ENCODE measurements at places on chromosomes 5 and 9.

GRCh38 chr9:95750725-95751519, 124.6 kb upstream of the ERCC6L2 start:
- no peak for DNase-seq

DNA sequence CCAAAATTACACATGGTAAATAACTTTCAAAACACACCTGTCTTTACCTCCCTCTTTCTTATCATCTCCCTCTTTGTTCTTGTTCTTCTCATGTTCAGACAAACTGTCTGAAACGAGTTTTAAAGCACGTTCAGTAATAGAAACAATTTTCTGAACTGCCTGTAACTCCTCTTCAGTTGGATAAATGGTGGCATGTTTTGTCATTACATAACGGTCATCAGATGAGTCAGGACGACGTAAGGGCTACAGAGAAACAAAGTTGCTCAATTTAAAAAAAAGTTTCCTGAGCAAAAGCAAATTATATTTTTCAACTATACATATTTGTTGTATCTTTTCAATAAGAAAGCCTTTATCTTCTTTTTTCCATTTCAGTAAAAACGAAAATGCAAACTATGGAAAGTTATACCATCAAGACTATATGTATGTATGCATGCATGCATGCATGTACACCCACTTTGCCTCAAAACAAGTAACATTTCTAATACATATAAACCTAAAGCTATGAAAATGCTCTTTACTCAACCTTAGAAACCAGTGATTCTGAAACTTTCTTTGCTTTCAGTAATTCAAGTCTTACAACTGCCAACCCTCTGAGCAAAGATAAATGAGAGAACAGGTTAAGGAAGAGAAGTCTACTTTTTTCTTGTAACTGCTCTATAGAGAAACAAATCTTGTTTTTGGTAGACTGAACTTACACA, 56.0 kb downstream of the ZFR start:
- no peak for DNase-seq

GRCh38 chr9:93013856-93014582, 44.5 kb upstream of the SUSD3 start:
- DNase-seq = no peak

- DNase-seq = no peak
Observed at GRCh38 chr9:137434498-137435380, 6.4 kb downstream of the ENTPD8 start.

DNA sequence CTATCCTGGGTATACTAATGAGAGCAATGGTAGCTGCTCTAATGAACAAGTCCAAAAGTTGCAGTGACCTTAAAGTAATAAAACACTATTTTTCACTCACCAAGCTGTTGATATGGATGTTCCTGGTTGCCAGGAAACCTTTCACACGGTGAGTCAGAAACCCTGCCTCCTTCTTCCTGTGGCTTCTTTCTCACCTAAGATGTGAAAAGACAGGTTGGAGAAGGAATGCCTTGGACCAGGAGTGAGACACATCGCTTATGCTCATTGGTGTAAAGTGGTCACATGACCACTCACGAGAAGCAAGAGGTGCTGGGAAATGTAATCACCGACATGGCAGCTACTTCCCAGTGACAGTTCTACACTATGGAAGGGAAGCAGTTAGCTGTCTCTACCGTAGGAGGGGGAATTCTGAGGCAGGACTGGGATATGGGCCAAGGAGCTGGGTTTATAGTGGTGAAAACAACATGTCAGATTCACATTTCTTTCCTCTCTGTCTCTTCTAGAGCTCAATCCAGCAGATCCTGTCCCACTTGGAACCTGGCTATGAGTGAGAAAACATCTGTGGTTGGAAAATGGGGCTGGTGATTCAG, 320.4 kb upstream of the KLF4 start:
- no peak for DNase-seq

- DNase-seq = no peak
Observed at GRCh38 chr9:75455444-75455921, 367.2 kb downstream of the OSTF1 start.

DNA sequence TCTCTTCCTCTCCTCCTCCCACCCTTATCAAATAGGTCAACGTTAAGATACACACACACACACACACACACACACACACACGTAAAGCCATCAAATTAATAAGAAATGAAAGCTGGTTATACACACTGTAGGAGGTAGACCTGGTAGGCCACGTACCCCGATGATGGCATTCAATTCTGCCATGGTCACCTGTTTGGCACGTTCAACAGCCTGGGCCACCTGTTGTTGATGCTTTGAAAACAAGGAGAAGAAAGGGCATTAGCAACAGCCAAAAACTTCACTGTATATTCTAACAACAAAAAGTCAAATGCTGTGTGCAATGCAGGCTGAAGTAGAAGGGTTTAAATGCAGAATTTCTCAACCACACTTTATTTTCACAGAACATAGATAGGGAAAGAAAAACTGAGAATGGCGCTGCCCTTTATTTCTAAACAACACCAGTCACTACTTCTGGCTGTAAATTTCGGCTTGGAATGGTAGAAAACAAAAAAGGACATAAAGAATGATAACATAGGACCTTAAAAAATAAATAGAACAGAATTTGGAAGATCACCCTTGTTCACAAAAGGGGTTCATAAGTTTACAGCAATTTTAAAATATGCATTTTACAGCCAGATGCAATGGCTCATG, 37.2 kb downstream of the TLE1 start:
- DNase-seq = no peak

DNA sequence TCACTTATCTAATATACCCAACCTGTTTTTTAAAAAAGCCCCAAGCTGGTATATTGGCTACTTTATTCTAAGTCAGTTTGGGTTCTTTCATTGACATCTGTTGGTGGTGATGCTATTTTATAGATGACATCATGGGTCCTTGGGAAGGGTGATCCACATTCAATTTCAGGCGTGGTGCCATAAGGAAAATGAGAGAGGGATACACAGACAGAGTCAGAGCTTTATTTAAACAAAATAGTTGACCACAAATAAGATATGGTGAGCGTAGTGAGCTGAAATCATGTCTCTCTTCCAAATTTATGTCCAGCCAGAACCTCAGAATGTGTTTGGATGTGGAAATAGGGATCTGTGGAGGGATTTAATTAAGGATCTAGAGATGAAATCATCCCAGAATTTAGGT, 302.4 kb downstream of the MAT2B start:
- no peak for DNase-seq

GRCh38 chr5:66952153-66952552, 244.4 kb downstream of the CD180 start:
- DNase-seq = no peak

GRCh38 chr9:17225407-17225806, 90.6 kb downstream of the CNTLN start:
- no peak for DNase-seq

DNA sequence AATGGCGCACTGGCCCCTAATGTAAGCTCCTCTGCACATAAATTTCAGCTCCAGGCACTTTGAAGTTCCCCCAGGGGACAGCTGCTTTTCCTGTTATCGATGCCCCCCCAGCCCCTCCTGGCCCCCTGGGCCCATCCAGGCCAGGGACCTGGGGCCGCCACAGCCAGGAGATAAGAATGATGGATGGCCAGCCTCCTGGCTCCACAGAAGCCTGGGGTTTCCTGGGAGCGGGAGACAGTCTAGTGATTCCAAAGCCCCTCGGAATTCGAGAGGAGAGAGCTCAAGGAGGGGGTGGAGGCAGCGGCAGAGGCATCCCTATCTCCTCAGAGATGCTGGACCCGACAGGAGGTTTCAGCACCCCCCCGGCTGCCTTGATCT, 98.4 kb upstream of the HAND1 start:
- DNase-seq = no peak

DNA sequence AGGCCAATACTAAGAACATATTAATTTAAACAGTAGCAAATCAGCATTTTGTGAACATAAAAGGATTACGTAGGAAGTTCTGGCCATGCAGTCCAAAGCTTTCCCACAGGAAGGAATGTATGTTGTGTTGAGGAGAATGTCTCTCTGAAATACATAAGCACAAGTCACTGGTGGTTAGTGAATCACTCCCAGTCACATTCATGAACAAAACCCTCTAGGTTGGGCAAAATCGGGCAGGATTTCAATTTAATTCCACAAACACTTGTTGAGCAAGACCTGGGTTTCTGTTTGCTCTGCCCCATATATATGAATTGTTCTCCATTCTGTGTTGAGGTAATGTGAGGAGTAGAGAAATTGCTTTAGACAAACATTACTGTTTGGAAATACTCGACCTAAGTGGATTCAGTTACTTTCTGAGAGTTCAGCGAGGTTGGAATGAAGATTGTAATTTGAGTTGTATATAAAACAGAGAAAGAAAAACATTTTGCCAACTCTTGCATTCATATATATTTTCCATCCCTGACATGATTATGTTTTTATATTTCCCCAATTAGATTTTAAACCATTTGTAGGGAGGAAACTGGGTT, 127.6 kb upstream of the RPS23 start:
- no peak for DNase-seq

DNA sequence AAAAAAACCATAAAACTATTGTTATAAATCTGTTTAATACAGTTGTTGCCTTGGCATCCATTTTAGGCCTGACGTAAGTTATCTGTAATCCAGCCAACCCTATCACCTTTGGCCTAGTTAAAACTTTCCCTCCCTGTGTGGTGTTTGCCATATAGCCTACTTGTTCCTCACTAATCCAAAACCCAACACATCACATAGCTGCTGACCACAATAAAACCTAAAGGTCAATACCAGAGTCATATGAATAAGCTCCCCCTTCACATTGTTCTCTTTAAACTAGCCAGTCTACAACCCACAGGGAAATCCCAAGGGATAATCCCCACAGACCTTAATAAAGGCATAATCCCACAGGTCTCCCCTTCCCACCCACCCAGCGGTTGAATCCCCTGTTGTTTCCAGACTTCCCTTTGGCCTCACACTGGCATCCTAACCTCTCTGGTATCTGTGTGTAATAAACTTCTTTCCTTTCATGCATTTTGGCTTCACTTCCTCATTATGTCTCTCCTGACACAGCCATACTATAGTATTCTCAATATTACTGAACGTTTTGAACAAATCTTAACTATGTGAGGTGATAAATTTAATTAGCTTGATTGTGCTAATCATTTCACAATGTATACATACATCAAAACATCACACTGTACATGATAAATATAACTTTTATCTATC, 50.8 kb downstream of the DTWD2 start:
- DNase-seq = no peak

Measured in DMS 273 treated with DMSO at 0.1 percent for 48 hours (cell line).